ENCODE measurements at places on chromosomes 5 and 9.

DNA sequence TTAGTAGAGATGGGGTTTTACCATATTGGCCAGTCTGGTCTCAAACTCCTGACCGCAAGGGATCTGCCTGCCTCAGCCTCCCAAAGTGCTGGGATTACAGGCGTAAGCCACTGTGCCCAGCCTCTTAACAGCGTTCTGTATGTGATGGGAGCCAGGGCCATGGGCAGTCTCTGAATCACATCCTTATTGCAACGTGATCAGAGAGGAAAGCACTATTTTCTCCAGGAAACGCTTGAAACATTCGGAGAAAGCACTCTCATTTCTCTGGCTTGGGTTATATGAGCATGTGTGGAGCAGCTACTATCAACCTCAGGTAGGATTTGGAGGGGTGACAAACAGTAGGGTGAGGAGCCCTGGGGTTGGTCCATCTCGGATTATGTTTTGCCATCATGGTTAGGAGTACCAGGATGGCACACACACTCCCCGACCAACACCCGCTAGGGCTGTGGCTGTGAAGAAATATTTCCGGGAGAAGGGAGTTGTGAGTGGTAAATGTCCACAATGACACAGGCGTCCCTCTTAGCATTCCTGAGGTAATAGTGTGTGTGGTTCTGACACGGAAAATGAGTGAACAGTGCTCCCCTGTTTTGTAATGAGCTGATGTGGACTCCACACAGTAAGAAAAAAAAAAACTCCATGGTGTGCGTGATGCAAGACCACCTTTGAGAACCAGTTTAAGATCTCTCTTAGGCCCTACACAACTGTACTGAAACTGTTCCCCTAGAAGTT, 406.2 kb upstream of the ZNF608 start:
- no peak for DNase-seq

GRCh38 chr5:122420537-122421236, 108.7 kb downstream of the SNCAIP start:
- DNase-seq, result no peak

- peak; percentile 56 for DNase-seq
Observed at GRCh38 chr9:81826517-81826906, 101.7 kb upstream of the SPATA31D4 start.

DNA sequence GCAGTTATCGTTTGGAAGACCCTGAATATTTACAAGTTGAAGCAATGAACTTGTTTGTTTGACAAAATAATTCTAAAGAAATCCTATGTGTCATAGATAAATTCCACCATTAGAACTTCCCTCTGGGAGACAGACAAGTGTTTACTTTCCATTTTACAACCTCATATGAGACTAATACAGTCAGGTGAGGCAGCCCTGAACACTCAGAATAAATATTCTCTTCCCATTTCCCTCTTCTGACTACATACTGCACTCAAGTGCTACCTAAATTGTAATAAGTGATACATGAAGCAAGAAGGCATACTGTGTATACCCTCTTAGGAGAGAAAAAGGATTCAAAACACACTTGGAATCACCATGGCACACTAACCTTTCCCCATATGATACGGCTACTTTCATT, 6.8 kb downstream of the RASEF start:
- DNase-seq, result no peak

- no peak for DNase-seq
Observed at GRCh38 chr9:6414247-6414641, 1.2 kb downstream of the UHRF2 start.
